Ascending aorta (tissue), 2 donors: ENCODE measurements at places on chromosomes 7 and 10. TPM values are rescaled to one million over a fixed set of nuclear protein-coding genes. Genes with fewer than 3 reads are reported as not detected.

DNA sequence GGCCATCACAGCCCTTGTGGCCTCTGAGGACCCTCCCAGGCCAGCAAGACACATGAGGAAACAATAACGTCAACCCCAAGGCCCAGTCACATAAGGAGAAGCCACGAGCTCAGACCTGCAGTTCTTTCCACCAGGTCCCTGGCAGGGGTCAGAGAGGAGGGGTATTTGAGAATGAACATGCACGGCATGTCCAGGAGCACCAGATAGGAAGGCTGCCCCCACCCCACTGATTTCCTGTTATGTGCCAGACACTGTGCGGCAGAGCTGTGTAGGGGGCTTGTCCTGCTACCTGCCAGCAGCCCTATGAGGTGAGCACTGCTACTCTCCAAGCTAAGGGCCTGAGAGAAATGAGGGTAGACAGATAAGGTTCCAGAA, 40.7 kb upstream of the ZMIZ1 start:
- no peaks in the 10 kb centered on the region for H3K27me3 ChIP-seq
- H3K27ac ChIP-seq: no peak overlapping the region
- no peaks in the 10 kb centered on the region for H3K36me3 ChIP-seq
- DNase-seq: no peak
- no peaks in the 10 kb centered on the region for H3K4me1 ChIP-seq
- no peak overlapping the region for H3K4me3 ChIP-seq

- peak overlapping the region; percentile 32 for H3K27ac ChIP-seq
- DNase-seq: no peak
- no peaks in the 10 kb centered on the region for H3K36me3 ChIP-seq
- H3K4me1 ChIP-seq: no peaks in the 10 kb centered on the region
- peak overlapping the region; percentile 76 for H3K4me3 ChIP-seq
- no peaks in the 10 kb centered on the region for H3K27me3 ChIP-seq
These were observed 745 bp upstream of the ORAI2 start for GRCh38 chr7:102432442-102433218.

- H3K4me3 ChIP-seq: no peak overlapping the region
- no peaks in the 10 kb centered on the region for H3K27me3 ChIP-seq
- no peak overlapping the region for H3K27ac ChIP-seq
- DNase-seq: no peak
These were observed 105.4 kb upstream of the CAV2 start for GRCh38 chr7:116394106-116394505.

The EN2 gene
- not detected for total RNA-seq

DNA sequence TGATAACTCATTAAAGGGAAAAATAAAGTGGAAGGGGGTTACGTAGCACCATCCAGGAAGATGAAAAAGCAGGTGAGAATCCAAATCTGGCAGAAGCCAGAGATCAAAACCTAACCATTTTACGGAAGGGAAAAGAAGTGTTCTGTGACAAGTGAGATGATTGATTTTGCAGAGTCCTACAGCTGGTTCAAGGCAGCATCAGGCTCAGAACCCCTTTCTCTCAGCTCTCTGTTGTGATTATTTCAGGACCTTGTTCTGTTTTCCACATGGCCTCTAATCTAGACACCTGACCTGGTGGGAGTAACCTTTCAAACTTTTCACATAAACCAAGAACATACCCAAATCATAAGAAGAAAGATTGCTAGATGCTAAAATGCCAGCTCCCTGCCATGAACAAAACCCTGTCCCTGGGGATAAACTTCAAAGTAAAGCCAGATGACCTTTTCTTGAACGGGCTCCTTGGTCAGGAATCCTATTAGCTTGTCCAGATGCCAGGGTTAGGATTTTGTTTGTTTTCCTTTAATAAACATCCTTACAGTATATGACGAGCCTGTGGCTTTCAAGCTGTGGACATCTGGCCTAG, 5.9 kb downstream of the DUSP5 start:
- no peak overlapping the region for H3K4me3 ChIP-seq
- H3K27ac ChIP-seq: peak overlapping the region; percentile 0
- H3K4me1 ChIP-seq: no peaks in the 10 kb centered on the region
- H3K36me3 ChIP-seq: no peaks in the 10 kb centered on the region
- H3K27me3 ChIP-seq: no peaks in the 10 kb centered on the region

The CARD11 gene
- total RNA-seq: 0.64 TPM

DNA sequence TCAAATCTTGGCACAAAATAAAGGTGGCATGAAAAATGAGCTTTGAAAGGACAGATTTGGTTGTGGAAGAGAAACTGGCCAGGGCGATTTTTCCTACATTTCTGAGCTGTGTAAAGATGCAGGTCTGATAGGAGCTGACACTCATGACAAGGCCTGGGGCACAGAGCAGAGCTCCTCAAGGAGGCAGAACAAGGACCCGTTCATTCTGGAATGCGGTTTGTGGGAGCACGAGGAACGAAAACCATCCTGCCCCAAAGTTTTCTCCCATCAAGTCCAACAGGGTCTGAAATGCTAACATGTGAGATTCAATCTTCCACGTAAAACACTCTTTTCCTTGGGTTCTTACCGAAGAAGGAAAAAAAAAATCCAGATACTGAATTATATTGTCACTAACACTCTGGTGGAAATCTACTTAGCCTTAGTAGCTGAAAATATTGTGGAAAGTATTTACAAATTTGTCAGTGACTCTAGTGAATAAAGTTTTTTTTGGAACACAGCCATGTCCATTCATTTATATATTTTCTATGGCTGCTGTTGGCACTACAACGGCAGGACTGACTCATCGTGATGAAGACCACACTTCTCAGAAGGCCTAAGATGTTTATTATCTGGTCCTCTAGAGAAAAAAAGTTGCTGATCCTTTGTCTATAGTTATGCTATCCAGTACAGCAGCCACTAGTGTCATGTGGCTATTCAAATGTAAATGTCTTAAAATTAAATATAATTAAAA, 215.7 kb downstream of the BAMBI start:
- no peak for DNase-seq
- H3K4me3 ChIP-seq: no peak overlapping the region
- H3K27ac ChIP-seq: peak overlapping the region; percentile 0

GRCh38 chr7:148515728-148516695, 74.6 kb upstream of the C7orf33 start:
- no peak overlapping the region for H3K4me3 ChIP-seq
- H3K27ac ChIP-seq: no peak overlapping the region
- H3K4me1 ChIP-seq: no peaks in the 10 kb centered on the region
- no peaks in the 10 kb centered on the region for H3K36me3 ChIP-seq

The ADRA2A gene
- total RNA-seq: 23.5 TPM

The FOXP2 gene
- total RNA-seq: 11.0 TPM

- H3K4me3 ChIP-seq: no peak overlapping the region
- no peak for DNase-seq
- H3K27me3 ChIP-seq: no peaks in the 10 kb centered on the region
- H3K36me3 ChIP-seq: no peaks in the 10 kb centered on the region
- no peaks in the 10 kb centered on the region for H3K4me1 ChIP-seq
These were observed 131.0 kb downstream of the SEM1 start for GRCh38 chr7:96578606-96579005.

The MYOF gene
- 68.2 TPM for total RNA-seq

- no peaks in the 10 kb centered on the region for H3K4me1 ChIP-seq
- DNase-seq: no peak
- no peaks in the 10 kb centered on the region for H3K27me3 ChIP-seq
- no peaks in the 10 kb centered on the region for H3K36me3 ChIP-seq
- no peak overlapping the region for H3K4me3 ChIP-seq
- H3K27ac ChIP-seq: peak overlapping the region; percentile 12
These were observed 154.4 kb downstream of the NOC3L start for GRCh38 chr10:94208315-94208714.

DNA sequence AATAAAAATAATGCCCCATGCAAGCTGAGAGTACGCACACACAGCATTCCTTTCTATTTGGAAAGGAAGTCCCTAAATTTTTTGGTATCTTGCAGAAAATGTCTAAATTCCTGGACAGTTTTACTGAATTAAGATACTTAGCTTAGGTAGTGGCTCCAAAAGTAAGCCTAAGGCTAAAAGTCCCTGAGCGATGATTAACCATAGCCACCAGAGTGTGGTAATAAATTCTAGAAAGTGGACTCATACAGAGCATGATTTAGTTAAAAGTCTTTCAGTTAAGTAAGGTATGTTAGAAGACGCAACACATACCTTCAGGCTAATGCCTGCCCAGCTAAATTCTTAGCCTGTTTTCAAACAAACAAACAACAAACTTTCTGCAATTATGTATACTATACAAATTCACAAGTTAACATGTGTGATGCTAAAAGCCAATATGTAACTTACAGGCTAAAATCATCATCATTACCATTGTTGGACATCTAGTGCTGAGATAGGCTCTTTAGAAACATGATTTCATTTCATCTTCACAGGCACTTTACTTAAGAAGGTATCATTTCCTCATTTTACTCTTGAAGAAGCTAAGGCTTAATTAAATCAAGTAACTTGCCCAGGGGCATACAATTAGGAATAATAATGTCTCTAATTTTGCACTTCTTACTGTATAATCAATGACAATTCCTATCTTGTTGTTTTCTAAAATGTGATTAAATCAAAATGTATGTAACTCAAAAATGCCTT, 261.4 kb upstream of the YAE1 start:
- no peaks in the 10 kb centered on the region for H3K4me1 ChIP-seq
- no peaks in the 10 kb centered on the region for H3K27me3 ChIP-seq
- no peaks in the 10 kb centered on the region for H3K36me3 ChIP-seq
- DNase-seq: no peak
- H3K27ac ChIP-seq: no peak overlapping the region

- no peak overlapping the region for H3K27ac ChIP-seq
- H3K27me3 ChIP-seq: no peaks in the 10 kb centered on the region
- DNase-seq: no peak
- no peaks in the 10 kb centered on the region for H3K4me1 ChIP-seq
- H3K36me3 ChIP-seq: no peaks in the 10 kb centered on the region
These were observed 54.9 kb downstream of the SEM1 start for GRCh38 chr7:96654630-96655188.

The CFAP43 gene
- total RNA-seq: 0.96 TPM

- no peak overlapping the region for H3K4me3 ChIP-seq
- no peaks in the 10 kb centered on the region for H3K36me3 ChIP-seq
- no peak for DNase-seq
These were observed 18.6 kb downstream of the NEUROG3 start for GRCh38 chr10:69554611-69555010.

DNA sequence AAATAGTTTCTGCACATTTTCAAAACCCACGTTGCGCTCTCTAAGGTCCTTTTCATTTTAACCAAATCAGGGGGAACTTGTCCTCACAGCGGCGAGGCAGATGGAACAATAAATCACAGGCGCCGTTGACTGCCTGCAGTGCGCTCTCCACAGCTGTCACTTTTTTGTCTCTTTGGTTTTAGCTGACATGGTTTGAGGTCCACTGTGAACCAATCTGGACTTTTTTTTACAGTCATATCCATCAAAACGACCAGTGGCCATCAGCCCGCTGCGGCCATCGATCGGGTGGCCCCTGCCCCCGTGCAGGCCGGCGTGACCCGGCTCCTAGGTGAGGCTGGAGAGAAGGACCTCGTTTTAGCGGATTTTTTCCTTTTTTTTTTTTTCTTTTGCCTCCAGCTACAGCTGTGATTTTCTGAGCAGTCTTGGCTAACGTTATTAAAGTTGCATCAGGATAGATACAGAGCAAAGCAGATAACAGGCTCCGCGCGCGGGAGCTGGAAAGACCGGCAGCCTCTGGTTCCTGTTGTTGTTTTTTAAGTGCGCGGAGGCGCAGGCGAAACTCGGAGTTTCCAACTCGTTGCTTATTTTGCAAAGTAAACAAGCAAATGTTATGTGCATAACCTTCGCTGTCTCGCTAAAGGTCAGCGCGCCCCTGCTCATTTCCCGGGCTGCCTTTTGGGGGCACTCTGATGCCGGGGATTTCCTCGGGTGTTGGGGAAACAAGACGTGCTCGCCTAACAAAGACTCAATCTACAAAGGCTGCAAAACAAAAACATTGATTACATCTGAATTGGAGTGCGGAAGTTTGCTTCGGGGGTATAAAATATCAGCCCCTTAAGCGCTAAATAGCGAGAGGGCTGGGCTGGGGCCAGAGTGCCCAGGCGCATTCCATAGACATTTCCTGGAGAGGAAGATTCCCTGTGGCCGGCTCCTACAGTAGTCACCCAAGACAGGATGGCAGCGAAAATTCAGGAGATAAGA, 414.8 kb upstream of the MKI67 start:
- H3K4me1 ChIP-seq: no peaks in the 10 kb centered on the region
- DNase-seq: no peak

DNA sequence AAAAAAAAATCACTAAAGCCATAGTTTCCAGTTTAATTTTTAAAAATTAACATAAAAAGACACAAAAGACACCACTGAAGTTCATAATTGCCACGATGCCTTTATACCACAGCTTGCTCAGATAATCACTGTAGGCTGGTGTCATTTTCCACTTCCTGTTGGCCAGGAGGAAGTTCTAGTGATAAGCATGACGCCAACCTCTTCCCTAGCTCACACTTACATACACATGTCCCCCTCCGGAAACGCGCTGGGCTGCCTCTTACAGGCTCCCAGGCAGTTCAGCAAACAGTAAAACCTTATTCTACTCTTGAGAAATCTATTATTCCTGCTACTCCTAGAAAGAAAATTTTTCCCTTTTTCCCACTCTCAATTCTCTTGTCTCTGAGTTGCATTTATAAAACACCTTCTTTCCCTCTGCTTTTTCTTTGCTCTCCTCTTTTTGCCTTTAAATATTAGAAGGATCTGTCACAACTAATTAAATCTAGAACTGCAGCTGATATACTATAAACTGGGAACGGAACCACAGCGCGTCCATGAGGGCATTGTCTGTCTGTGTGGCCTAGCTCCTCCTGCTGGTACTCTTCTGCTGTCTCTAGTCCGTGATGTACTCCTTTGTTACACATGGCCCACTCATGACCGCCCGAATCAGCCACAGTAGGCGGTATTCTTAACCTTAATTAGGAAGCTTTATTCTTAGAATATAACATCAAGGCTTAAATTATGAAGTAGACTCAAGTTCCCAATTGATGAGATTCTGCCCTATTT, 664.9 kb downstream of the CNTNAP2 start:
- H3K36me3 ChIP-seq: no peaks in the 10 kb centered on the region
- no peaks in the 10 kb centered on the region for H3K27me3 ChIP-seq
- no peaks in the 10 kb centered on the region for H3K4me1 ChIP-seq
- no peak overlapping the region for H3K4me3 ChIP-seq
- no peak overlapping the region for H3K27ac ChIP-seq

- H3K36me3 ChIP-seq: no peaks in the 10 kb centered on the region
- H3K27ac ChIP-seq: no peak overlapping the region
- H3K4me1 ChIP-seq: no peaks in the 10 kb centered on the region
- no peak for DNase-seq
These were observed 26.5 kb downstream of the GRB10 start for GRCh38 chr7:50756180-50756579.

The HOXA9 gene
- total RNA-seq: not detected

DNA sequence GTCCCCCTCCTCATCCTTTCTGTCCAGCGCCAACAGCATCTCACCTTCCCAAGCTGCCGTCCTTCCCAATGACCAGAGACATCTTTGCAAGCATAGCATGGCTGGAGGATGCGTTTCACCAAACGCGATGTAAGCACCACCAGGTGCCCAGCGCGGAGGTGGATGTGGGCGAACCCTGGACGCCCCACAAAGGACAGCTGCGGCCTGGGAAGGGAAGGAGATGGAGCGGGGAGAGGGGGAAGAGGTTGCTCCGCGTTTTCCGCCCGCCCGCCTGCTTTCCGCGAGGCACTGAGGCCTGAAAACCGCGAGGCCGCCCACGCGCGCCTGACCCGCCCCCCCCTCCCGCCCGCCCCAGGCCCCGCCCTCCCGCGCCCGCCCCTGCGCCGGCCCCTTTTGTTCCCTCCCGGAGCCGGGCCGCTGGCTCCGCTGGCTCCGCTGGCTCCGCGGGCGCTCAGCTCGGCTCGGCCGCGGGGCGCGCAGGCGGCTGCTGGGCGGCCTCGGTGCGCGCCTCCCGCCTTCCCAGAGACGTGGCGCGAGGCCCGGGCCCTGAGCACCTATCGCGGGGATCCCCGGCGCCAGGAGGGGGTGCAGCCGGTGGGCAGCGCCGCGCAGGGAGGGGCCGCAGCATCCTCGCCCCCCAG, at the start of gene CLIP2:
Gene CLIP2, plus strand, starts transcription at position 390 of the 641 bp plus-strand sequence. CDS start 28,140 bp downstream, outside the sequence.
- H3K27ac ChIP-seq: peak within 1 kb of the TSS; percentile 82
- peaks cover 23% of the 10 kb centered on the region for H3K4me1 ChIP-seq
- H3K27me3 ChIP-seq: no peaks in the 10 kb centered on the region
- peak within 1 kb of the TSS; percentile 99 for H3K4me3 ChIP-seq
- peak; percentile 87 for DNase-seq
